ENCODE measurements at places on chromosomes 7 and 10.
A peak's percentile ranks its signal among the peaks of the same experiment; 100 is the strongest.

DNA sequence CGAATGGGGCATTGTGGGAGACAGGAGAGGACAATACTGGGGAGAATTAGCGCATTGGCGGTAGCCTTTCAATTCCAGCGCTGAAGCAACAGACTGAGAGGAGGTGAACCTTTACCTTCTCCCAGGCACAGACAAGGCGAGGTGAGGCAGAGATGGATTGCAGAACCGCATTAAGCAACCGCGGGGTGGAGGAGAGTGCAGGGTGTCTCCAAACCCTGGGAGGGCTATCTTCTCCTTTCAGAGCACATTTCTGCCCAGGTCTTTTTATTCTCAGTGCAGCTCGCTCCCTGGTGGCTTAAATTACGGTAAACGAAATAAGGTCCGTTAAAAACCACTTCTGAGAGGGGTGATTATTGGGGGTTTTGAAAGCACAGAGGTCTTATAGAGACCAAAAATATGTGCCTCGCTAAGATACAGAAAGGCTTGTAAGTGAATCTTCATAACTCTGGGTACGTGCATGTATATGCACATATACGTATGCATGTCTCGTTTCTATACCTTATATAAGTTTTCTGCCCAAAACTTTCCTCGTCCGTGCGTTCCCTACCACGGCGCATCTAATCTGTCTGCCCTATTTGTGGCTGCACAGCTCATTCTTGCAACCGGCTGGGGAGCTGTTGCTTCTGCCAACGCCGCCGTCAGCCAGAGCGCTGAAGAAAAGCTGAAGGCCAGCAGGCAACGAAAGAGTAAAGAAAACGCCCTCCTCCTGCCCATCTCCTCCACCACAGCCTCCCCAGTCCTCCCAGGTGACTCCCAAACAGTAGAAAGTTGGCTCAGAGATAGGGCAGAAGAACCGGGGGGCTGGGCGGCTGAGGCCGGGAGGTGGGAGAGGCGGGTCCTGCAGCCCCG lies 895 bp upstream of the ZNF804B start:
- peak; percentile 65 for DNase-seq

DNA sequence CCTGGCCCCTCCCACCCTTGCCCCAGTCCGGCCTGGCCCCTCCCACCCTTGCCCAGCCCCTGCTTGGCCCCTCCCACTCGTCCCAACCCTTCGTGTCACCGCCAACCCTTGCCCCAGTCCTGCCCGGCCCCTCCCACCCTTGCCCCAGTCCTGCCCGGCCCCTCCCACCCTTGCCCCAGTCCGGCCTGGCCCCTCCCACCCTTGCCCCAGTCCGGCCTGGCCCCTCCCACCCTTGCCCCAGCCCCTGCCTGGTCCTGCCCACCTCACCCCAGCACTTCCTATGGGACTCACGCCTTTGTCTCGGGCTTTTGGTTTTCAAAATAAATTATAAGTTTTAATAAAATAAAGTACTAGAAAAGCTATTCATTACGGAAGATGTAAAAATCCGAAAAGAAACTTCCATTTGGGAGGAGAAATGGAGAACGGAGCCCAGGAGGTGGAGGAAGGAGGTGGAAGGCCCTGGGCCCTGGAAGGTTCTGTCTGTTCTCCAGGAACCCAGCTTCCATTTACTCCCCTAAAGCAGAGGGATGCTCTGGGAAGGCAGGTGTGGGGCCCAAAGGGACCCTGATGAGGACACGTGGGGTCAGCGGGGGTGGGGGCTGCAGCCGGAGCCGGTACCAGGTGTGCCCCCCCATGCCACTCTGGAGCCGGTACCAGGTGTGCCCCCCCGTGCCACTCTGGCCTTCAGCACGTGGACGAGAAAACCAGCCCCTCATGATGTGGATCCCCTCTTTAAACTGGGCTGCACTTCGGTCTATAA lies 52.2 kb downstream of the PWWP2B start:
- no peak for DNase-seq

GRCh38 chr10:19970717-19971116 lies 154.5 kb downstream of the PLXDC2 start:
- DNase-seq: no peak

DNA sequence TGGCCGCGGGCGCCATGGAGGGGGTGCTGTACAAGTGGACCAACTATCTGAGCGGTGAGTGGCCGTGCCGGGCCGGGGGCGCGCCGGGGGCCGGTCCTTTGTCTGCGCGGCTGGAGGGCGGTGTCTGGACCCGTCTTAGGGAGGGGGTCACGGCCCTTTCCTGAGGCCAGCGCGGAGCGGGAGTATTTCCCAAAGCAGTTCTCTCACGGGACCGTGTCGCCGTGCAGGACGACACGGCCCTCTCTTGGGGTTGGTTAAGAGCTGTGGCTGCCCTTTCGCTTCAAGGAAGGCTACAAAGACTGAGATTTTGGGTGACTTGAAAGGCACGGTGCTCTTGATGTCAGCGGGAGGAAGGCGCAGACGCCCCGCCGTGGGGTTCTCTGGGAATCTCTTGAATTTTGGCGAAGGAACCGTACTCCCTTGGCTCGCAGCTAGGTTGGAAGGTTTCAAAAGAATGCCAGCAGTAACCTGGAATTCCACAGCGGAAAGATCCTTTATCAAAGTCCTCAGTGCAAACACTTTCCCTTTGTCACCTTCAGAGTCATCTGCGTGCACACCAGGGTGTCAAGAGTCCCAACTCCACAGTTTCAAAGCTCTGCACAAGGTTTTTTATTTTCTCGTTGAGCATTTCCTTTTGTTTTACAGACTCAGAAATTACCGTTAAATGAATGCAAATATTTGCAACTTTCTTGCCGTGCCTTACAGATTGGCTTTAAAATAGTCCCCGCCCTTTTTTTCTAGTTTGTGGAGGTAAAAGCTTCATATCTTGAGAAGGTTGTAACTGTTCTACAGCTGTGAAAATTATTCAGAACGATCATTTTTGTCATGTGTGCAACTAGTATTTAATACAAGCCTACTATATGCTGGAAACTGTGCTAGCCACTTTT lies 780 bp downstream of the PLEKHA8 start:
- peak; percentile 85 for DNase-seq

- no peak for DNase-seq
These were observed 31.1 kb downstream of the CRTAC1 start for GRCh38 chr10:97999066-97999922.

DNA sequence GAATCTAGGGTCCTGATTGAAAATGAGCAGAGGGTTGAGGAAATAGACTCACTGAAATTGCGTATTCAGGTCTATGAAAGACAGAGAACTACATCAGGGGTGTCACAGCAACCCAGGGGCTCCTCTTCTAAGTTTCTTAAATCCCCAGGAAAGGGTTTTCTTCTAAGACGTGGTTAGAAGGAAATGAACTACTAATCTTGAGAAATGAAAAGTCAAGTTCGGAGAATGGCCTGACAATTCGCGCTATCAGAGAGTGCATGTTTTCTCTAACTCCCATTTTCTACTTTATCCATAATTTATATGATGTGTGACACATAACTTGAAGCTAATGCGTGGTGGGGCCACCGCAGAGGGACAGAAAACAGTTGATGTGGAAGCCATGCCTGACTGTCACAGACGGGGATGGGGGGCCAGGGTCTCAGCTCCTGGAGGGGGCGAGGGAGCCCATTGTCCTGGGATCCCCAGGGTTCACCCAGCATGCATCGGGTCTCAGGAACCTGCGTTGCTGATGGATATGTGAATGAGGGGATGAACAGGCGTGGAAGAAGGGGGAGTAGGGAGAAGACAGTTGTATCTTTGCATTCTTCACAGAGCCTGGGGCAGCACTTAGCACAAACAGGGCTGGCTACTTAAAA lies 86.3 kb downstream of the PTPRE start:
- no peak for DNase-seq

DNA sequence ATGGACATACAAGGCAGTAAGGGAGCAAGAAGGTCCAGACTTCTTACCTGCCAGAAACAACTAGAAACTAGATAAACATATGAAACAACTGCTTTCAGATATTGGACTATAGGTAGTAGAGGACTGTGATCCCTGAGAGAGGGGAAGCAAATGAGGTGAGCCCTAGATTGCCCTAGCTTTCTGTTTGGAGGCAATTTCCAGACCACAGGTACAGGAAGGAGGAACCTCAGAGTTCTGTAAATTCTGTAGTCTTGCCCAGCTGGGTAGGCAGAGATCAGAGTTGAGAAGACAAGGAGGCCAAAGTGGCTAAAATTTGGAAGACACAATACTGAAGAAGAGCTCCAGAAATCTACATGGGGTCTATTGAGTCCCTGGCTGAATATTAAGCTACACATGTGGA lies 21.0 kb downstream of the CDK6 start:
- DNase-seq: no peak

- no peak for DNase-seq
These were observed 14.6 kb downstream of the LRRC17 start for GRCh38 chr7:102927312-102927933.

DNA sequence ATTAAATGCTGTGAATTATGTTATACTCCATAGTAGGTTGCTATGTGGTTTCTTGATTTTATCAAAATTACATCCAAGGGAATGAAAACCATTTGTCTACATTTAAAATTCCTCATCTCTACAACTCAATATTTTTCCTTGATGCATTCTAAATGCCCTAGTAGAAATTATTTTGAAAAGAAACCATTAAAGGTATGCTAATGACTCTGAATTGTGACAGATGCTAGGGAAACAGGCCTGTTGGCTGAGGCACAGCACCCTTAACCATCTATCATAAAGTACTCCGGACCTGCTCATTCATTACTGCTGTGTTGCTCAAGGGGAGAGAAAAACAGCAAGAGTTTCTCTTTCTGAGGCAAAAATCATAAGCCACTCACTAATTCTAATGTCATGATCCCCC lies 131.2 kb downstream of the CHCHD3 start:
- no peak for DNase-seq

DNA sequence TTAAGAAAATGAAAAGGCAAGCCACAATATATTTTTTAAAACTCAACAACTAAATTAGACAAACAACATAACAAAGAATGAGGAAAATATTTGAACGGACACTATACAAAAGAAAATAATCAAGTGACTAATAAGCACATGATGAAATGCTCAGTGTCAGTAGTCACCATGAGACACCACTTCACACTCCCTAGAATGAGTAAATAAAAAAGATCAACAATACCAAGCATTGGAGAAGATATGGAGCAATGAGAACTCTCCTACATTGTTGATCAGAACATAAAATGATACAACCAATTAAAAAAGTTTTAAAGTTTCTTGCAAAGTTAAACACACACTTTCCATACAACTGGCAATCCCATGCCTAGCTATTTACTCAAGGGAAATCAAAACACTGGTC lies 222.2 kb downstream of the C7orf25 start:
- no peak for DNase-seq

DNA sequence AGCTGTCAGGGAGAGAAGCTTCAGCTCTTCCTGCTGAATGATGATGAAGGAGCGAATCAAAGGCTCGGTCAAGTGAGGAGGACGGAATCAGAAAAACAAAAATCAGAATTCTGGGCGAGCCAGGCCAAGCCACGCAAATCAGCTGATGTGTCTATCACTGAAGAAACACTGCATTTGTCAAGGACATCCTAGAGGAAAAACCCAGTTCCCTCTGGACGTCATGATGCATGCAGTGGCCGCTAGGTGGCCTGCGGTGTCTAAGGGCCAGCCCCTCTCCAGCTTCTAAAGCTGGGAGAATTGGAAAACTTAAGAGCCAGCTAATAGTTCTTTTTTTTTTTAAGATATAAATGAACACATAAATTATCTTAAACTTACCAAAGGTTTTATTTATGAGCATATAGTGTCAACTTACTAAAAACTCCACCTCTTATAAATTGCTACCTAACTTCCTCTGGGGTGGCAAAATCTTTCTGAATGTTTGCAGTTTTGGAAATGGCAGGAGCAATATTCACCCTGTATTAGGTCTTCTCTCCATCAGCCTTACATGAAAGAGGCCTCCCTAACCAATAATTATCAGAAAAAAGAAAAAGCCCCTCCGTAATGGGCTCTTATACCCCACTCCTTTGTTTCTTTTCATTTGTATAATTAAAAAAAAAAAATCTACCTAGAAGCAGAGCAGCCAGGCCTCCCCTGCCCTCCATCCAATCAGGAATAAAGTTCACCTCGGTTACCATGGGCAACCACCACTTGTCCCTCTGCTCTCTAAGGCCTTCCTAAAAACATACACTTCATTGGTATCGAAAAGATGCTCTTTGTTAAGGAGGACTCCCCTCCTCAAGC lies 186.8 kb downstream of the USP6NL start:
- DNase-seq: peak; percentile 87

- DNase-seq: no peak
These were observed 161.1 kb downstream of the GRM8 start for GRCh38 chr7:127091620-127092019.

DNA sequence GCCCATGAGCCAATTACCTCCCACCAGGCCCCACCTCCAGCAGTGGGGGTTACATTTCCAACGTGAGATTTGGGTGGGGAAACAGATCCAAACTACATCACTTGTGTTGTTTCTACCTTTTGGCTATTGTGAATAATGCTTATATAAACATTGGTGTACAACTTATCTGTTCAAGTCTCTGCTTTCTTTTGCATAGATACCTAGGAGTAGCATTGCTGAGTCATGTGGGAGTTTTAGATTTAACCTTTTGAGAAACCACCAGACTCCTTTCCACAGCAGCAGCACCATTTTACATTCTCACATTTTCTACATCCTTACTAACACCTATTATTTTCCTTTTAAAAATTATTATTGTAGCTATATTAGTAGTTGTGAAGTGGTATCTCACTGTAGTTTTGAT lies 14.4 kb upstream of the FRA10AC1 start:
- no peak for DNase-seq

GRCh38 chr7:76394957-76395356 lies 14.5 kb downstream of the SSC4D start:
- DNase-seq: no peak

DNA sequence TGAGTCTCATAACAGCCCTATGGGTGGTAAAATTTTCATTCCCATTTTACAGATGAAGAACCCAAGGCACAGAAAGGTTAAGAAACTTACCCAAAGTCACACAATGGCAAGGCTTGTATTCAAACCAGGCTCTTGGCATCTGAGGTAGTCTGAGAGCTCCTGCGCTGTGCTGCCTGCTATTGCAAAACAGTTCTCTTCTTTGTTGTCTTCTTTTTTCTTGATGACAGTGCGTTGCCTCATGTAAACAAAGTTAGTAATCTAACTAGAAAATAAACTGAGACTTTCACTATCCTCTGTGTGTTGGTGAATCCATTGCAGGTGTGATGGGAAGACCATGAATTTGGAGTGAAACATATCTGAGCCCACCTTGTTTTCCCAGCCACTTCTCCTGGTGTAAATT lies 240.8 kb downstream of the PTEN start:
- DNase-seq: no peak
